Activated naive CD8-positive, alpha-beta T cell treated with anti-CD3 and anti-CD28 coated beads for 36 hours (primary cell): ENCODE measurements at places on chromosomes 3 and 15. TPM values are rescaled to one million over a fixed set of nuclear protein-coding genes. Genes with fewer than 3 reads are reported as not detected.

GRCh38 chr3:190586631-190587011 is 72.7 kb downstream of the IL1RAP start:
- peaks cover 19% of the 10 kb centered on the region for H3K36me3 ChIP-seq
- H3K4me3 ChIP-seq = peak overlapping the region; percentile 9
- no peaks in the 10 kb centered on the region for H3K27me3 ChIP-seq
- H3K4me1 ChIP-seq = peaks cover 25% of the 10 kb centered on the region

GRCh38 chr15:78507831-78508160 is 419 bp downstream of the HYKK start:
- H3K4me3 ChIP-seq = peak overlapping the region; percentile 84
- H3K27ac ChIP-seq = no peak overlapping the region
- H3K27me3 ChIP-seq = peaks cover 4% of the 10 kb centered on the region
- no peak for DNase-seq

DNA sequence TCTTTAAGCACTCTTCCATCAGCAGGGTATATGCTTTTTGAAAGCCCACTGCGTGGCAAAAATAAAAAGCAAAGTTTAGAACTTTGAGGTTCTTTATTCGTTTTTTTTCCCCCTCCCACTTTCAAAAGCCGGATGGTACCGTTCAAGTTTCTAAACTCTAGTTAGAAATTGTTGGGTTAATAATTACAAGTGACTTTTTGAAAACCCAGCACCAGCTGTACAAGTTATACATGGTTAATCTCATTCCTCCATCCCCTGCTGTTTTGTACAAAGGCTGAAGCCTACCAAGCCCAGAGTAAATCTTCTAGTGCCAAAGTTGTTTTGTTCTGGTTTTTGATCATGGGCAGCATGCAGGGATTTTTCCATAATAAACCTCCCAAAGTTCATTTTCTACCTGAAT is 48.6 kb downstream of the WDR72 start:
- peaks cover 5% of the 10 kb centered on the region for H3K27me3 ChIP-seq
- no peak overlapping the region for H3K27ac ChIP-seq
- H3K4me1 ChIP-seq = no peaks in the 10 kb centered on the region
- H3K36me3 ChIP-seq = no peaks in the 10 kb centered on the region

GRCh38 chr3:177015881-177016280 is 181.4 kb downstream of the TBL1XR1 start:
- no peak overlapping the region for H3K4me3 ChIP-seq
- H3K36me3 ChIP-seq = peaks cover 13% of the 10 kb centered on the region
- H3K4me1 ChIP-seq = no peaks in the 10 kb centered on the region
- H3K27ac ChIP-seq = no peak overlapping the region

DNA sequence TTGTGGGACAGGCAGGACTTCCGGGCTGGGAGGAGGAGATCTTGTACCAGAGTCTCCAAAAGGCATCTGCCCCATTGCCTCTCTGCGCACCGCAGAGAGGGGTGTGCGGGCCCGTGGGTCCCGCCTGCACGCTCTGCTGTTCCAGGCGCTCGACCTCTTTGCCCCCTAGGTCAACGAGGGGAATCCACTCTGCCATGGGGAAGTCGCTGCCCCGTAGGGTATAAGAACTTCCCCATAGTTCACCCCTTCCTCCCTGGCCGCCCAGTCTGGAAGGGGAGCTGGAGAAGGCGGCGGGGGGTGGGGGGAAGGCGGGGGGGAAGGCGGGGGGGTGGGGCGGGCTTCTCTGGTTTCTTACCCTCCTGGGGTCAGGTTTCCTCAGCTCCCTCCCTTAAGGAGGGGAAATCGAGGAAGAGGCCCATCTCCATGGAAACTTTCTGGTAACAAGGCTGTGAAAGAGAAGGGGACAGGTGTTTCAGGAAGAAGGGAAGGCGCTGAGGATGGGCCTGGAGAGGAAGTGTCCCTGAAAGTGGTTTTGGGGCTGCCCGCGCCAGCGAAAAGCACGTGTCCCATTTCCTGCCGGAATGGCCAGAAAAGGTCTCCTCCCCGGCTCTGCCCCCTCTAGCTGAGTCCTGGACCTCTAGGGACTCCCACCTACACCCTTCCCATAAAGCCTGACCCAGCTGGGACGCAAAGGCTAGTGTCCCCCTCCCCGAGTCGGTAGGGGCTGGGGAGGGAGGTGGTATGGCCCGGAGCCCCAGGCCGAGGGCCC is 27.5 kb downstream of the NR1I2 start:
- no peaks in the 10 kb centered on the region for H3K27me3 ChIP-seq
- no peaks in the 10 kb centered on the region for H3K36me3 ChIP-seq
- peaks cover 6% of the 10 kb centered on the region for H3K4me1 ChIP-seq
- peak; percentile 17 for DNase-seq
- peak overlapping the region; percentile 83 for H3K27ac ChIP-seq

Gene KLHDC8B
- 3.4 TPM for total RNA-seq

Gene SLITRK3
- not detected for total RNA-seq

Gene PTX3
- not detected for total RNA-seq
